ENCODE measurements at places on chromosomes 2 and 18. TPM values are rescaled to one million over a fixed set of nuclear protein-coding genes. Genes with fewer than 3 reads are reported as not detected.

DNA sequence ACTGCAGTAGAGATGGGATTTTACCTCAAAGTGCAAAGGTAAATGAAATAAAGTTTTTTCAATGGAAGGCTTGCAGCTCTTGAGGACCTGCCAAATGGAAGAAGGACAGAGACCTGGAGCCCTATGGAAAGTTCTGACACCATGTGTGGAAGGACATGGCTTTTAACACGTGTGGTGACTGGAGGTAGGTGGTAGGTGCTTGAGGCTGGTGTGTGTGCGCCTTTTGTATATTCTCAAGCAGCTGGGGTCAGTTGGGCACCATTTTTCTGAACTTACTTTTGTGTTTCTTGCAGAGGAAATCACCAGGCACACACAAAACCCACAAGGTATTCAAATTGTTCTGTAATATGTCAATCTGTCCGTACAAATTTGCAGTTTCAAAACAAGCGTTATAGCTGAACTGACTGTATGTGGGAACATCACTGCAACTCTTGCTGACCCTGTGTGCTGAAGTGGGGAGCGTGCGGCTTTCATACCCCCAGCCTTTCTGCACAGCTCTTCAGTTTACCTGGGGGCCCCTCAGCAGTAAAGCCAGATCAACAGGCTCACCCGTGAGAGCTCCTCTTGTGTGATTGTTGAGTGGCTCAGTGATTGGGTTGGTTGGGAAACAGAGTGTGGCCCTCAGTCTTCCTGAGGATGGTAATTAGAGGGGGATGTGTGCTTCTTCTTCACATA, 363 bp downstream of the GREB1 start:
- no peak for DNase-seq

- no peak for DNase-seq
Observed at GRCh38 chr2:118937817-118938216, 4.2 kb upstream of the MARCO start.

DNA sequence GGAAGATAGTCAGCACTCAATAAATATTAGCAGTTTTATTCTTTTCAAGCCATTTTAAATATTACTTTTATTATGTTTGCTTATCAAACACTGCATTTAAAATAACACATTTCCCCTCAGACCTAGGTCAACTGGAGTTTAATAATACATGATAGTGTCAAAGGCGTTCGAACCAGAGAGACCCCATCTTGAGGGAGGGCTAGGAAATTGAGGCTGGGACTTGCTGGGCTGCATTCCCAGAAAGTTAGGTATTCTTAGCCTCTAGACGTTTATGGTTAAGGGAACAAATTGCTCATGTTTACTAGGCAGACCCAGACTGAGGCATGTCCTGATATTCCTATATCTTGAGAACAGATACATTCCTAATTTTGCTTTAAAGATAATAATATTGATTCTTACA, 426.5 kb downstream of the METTL4 start:
- DNase-seq: no peak

DNA sequence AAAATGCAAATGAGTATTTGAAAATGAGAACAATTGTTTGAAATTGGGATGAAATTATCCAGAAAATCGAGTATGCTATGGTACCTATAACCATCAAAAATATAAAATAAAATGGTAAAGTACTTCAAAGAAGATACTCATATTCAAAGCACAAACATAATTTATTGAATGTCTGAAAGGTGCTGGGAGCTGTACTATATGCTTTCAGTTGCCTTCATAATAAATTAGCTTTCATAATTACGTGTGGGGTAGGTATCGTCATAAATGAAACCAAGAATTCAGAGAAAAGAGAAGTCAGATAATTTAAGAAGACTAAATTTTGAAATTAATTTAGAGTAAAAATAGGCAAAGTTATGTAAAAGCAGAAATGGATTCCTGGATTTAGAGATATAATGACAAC, 721.9 kb upstream of the ACVR2A start:
- no peak for DNase-seq

- peak; percentile 14 for DNase-seq
Observed at GRCh38 chr2:40332191-40332826, 119.6 kb downstream of the SLC8A1 start.

- DNase-seq: no peak
Observed at GRCh38 chr18:407191-407590, 93.3 kb downstream of the COLEC12 start.

DNA sequence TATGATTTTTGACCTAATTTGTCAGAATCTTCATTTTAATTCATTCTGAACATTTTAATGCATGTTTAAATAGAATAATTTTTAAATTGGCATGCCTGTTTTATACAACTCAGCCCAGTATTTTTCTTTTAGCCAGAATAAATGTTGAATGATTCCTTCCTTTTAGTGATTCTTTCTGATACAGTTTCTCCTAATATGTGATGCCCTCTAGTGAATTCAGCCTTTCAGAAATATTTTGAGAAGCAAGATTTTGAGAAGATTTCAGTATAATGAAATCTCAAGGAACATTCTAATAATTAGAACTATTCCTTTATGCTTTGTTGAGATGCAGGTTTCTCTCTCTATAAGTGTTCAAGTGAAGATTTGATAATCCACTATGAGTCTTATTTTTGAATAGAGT, 28.5 kb downstream of the LCLAT1 start:
- DNase-seq: no peak

DNA sequence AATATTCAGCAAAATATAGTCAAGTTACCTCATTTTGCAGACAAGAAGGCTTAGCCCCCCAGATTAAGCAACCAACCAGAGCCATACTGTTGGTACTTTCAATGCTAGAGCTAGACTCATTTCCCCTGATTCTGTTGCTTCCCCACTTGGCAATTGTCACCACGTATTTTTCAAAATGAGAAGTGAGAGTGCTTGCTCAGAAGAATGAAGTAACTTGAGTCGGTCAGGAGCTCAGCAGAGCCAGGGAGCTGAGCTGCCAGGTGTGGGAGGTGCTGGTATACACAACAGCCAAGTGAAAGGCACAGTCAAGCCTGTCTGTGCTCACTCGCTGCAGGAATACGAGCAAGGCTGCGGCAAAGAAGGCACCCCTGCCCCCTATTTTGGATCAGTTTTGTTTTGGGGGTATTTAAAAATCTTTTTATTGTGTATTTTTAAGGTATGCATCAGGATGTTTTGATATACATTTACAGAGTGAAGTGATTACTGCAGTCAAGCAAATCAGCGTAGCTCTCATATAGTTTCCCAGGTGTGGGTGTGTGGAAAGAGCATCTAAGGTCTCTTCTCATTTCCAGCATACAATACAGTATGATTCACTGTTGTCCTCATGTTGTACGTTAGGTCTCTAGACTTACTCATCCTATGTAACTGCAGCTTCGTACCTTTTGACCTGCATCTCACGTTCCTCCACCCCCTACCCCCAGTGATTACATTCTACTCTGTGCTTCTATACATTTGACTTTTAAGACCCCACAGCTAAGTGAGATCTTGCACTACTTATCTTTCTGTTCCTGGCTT, 62.4 kb downstream of the MRPS9 start:
- no peak for DNase-seq

GRCh38 chr2:165070076-165070475, 114.8 kb upstream of the SLC38A11 start:
- DNase-seq: no peak

DNA sequence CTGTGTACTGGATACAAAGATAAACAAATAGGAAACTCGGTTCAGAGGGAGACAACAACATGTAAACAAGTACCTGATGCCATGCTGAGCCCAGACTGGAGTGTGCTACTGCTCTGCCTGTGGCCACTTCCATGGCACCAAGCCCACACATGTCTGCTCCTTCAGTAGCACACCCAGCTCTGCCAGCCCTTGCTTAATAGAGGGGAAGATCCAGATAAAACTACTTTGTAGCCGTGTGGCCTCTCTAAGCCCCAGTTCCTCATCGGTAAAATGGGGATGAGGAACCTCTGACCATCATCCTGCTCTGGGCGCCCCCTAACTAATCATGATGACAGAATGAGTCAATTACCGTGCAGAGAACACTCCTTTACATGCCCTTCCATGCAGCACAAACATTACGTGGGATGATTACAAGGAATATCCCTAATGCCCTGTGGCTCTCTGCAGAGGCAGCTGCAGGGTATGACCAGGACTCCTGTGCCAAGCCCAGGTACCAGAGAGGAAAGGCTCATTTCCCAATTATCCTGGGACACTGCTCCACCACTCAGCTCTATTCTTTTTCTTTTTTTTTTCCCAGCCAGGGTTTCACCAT, 34.9 kb downstream of the DNMT3A start:
- no peak for DNase-seq

DNA sequence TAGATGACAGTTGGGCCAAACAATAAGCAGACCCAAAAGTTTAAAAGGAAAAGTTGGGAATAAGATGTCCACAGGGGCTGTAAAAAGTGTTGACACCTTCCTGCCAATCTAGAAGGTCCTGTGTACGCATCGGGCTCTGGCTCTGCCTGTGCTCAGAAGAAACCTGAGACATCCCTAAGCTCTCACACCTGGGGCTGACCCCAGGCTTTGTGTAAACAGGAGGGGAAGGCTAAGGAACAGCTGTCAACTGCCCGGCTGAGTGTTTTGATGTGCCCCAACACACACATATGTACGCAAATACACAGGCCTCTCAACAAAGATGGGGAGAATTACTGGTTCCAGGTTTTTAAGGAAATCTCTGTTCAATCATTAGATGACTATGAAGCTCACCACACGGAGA, 59.5 kb downstream of the TMEM131 start:
- no peak for DNase-seq

DNA sequence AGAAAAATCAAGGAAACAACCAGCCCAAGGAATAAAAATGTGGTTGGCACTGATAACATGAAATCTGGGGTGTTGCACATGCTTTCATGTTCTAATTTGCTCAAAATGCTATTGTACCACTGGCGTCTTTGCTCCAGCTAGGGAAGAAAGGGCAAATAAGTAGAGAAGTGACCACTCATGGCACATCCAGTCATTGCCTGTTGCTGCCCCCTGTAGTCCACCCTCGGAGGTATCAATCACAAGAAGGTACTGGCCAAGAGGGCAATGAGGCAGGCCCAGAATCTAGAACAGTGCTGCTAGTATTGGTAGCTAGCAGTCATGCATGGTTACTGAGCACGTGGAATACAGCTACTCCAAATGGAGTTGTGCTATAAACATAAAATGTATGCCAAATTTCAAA, 213.4 kb downstream of the CDCA7 start:
- DNase-seq: peak; percentile 28

DNA sequence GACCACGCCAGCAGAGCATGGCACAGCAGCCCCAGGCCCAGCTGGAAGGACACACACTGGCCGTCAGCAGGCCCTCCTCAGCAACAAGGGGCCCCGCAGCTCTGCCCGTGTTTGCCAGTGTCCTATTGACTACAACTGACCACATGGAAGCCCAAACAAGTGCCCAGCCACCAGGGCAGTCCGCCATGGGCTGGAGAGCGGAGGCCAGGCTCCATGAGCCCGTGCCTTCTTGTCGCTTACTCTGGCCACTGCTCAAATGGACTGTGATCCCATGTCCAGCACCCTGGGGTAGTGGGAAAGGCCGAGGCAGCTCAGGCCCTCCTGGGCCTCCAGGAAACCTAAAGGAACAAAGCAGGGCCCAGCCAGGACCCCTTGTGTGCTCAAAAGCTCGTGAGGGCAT, 53.9 kb upstream of the TAF1B start:
- DNase-seq: no peak

- DNase-seq: no peak
Observed at GRCh38 chr2:20111311-20112131, 60.1 kb upstream of the LAPTM4A start.

GRCh38 chr2:240557808-240558207, at the start of gene ANKMY1:
TSS of gene ANKMY1 (minus strand) at chr2:240557988. CDS start at chr2:240557335, 653 bp downstream.
- DNase-seq: peak; percentile 49

DNA sequence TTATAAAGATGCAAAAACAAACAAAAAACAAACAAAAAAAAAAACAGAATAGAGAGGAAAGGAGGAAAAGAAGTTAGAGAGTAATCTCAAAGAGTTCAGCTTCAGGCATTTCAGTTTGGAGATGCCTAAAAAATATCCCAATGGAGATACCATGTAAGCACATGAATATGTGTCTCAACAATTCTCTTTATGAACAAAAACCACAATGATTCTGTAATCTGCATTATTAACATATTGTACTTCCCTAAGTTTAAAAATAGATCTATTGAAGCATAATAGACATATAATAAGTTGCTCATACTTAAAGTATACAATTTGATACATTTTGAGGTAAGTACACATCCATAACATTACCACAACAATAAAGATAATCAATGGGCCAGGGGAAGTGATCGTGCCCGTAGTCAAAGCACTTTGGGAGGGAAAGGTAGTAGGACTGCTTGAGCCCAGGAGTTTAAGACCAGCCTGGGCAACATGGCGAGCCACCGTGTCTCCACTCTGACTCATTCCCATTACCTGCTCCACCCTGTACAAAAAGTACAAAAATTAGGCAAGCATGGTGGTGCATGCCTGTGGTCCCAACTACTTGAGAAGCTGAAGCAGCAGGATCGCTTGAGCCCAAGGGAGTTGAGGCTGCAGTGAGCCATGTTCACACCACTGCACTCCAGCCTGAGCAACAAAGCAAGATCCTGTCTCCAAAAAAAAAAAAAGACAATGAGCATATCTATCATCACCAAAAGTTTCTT, 158.9 kb downstream of the ATAD2B start:
- DNase-seq: no peak

- no peak for DNase-seq
Observed at GRCh38 chr2:232545511-232546375, 4.6 kb downstream of the TIGD1 start.

- DNase-seq: peak; percentile 41
Observed at GRCh38 chr2:238916875-238917590, 69.1 kb downstream of the TWIST2 start.

- no peak for DNase-seq
Observed at GRCh38 chr2:176159663-176160250, 2.6 kb downstream of the HOXD3 start.

GRCh38 chr2:168243061-168243460, 4.3 kb downstream of the STK39 start:
- DNase-seq: no peak

DNA sequence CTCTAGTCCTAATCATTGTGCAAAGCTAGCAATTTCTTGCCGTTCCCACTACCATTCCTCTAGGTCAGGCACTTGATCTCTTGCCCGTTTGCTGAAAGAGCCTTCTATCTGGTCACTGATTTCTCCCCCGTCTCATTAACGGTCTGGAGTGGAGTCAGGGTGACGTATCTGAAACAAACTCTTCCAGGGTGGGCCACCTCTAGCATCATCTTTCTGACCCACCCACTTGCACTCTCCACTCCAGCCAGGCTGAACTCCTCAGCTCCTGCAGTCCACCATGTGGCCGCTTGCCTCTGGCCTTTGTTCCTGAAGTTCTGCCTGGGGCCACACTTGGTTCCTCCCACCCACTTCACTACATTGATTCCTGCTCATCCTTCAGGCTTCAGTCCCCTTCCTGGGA, 13.3 kb downstream of the BCL2 start:
- no peak for DNase-seq

Gene FRZB
- total RNA-seq: not detected

Gene ASXL3
- not detected for total RNA-seq

Gene TXNDC2
- total RNA-seq: 0.34 TPM

Gene APCDD1
- total RNA-seq: 0.12 TPM

Gene EFR3B
- total RNA-seq: 0.17 TPM

Gene UGT1A8
- not detected for total RNA-seq

Gene TMEM178A
- total RNA-seq: 0.18 TPM

Gene INPP4A
- total RNA-seq: 18.1 TPM

Data from HFFc6 (cell line).